ENCODE measurements at places on chromosomes 3 and 15.
A peak's percentile ranks its signal among the peaks of the same experiment; 100 is the strongest.

DNA sequence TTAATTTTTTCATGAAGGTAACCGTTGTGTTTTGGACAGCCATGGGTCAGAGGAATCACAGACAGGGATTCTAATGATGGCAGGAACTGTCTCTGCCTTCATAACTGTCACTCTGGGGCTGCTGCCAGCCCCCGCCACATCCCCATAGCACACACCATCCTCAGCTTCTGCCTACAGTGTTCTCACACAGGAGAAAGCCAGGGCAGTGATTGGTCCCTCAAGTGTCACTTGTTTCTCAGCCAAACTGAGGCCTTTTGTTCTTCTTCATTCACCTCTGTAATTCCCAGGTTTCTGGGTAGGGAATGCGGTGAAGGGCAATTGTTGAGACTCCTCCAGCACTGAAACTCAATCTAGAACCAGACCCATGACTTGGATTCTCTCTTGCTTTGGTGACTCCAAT, 65.4 kb upstream of the C3orf80 start:
- DNase-seq: no peak

- DNase-seq: no peak
Measured at GRCh38 chr3:64638981-64639481, 48.8 kb downstream of the ADAMTS9 start.

DNA sequence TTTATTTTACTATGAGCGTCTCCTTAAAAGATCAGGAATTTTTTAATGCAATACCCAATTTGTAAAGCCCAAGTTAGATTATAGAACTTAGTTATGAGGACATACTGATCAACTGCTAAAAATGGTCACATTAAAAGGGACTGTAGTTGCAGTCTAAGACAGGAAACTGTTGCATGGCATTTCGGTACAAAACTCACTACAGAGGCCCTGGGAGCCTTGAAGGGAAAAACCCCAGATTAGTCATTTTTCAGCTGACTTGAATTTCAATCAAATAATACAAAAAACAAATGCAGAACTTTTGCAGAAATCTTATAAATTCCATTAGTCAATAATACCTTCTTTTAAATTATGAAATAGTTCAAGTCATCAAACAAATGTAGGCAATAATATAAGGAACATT, 6.9 kb upstream of the PTX3 start:
- DNase-seq: no peak

DNA sequence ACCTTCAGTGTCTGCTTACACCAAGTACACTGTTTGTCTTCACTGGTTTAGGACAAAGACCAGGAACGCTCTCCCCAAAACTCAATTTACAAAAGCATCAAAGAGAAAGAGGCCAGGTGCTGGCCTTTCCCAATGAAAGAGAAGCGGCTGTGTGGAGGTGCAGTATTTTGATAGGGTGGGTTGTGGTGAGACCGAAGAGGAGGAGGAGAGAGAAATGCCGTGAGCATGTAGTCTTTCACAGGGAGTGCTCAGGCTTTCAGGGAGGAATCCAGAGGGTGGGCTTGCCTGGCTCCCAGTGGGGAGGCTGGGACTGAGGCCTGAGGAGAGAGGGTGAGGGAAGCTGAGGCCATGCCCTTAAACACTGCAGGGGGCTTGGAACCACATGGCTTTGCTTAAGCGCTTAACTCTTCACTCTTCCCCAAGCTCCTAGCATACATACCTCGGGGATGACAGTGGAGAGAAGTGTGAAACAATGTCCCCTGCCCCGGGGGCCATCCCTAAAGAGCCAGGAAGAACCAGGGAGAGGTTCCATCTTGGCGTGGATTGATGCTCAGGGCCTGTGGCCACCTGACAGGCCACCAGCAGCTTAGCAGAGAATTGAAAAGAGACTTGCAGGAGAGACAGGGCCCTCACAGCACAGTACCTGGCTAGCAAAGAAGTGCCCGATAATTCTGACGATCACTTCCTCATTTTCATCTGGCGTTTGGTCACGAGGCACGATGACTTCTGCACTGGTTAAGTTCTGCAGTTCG, 60.5 kb downstream of the SENP2 start:
- no peak for DNase-seq

DNA sequence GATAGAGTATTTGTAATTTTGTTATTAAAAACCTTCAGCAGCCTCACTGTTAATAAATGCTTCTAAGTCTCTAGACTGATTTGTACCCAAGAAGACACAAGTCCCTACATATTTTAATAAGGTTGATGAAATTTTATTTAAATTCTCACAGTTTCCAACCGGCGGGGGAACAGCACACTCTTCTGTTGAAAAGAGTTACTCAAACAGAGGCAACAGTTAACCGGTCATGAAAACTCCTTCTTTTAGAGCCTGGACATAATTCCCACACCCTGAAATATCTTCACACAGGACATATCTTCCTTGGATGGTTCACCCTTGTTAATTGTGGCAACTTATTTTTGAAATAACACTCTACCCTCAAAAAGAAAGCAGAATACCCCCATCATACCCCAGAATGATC, 278.8 kb downstream of the FOXP1 start:
- no peak for DNase-seq

DNA sequence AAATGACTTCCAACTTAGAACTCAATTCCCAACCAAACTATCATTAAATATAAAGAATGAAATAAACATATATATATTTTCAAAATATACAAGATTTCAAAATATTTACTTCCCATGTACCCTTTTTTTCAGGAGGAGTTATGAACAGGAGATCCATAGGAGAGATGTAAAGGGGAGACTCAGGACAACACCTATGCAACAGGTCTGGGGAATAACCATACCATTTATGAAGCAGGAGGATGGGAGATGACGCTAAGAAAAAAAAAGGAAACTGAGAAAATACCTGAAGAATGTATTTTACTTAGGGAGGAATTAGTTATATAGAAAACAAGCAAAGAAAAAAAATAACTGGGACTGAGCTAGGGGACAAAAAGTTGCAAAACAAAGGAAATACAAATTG, 23.8 kb downstream of the INTS14 start:
- no peak for DNase-seq

DNA sequence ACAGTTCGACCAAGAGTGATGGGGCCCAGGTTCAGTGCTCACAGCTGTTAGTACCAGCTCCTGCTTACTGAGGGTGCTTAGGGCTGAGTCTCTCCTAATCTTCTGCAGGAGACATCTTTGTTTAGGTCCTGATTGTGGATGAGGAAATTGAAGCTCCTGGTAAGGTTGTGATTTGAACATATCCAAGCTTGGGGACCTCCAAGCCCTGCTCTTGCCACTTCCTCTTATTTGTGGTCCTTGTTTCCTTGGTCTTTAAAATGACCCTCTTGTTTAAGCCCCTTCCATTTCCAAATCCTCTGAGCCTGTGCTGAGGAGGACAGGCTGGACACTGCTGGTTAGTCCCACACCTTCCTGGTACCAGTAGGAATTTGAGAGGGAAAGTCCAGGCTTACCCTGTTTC, 87.0 kb downstream of the EEFSEC start:
- DNase-seq: no peak

DNA sequence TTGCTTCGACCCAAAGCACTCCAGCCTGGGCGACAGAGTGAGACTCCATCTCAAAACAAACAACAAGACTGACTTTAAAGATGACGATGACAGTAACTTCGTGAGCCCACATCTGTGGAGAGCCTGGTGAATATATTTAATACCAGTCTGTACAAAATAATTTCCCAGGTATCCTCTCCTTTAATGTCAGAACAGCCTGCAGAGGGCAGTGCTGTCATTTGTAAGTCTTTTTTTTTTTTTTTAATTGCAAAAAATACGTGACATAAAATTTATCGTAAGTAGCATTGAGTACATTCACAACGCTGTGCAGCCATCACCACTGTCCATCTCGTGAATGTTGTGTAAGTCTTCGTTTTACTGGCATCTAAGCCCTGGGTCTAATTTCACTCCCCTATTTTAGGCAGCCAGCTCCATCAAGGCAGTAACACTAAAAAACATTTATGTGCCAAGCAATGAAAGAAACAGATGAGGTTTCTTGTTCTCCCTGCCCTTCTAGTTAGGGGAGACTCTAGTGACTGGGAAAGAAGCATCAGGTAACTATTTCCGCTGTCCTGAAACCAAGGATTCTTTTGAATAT, 1.4 kb downstream of the HTD2 start:
- peak; percentile 24 for DNase-seq

GRCh38 chr3:157607826-157608405, 104.7 kb upstream of the VEPH1 start:
- DNase-seq: no peak

DNA sequence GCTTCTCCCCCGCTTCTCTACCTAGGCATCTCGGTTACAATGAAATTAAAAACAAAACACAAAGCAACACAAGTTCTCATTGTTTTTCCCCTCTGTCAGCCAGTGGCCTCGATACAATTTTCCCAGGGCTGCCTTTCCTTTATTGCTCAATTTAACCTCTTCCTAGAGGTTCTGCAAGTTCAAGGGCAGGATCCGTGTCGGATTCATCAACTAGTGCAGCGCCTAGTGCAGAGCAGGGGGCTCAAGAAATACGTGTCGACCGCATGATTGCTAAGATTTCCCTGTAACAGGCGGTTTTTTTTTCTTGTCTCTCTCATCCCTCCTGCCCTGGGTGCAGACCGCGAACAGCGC, 1.4 kb upstream of the BHLHE40 start:
- DNase-seq: no peak

DNA sequence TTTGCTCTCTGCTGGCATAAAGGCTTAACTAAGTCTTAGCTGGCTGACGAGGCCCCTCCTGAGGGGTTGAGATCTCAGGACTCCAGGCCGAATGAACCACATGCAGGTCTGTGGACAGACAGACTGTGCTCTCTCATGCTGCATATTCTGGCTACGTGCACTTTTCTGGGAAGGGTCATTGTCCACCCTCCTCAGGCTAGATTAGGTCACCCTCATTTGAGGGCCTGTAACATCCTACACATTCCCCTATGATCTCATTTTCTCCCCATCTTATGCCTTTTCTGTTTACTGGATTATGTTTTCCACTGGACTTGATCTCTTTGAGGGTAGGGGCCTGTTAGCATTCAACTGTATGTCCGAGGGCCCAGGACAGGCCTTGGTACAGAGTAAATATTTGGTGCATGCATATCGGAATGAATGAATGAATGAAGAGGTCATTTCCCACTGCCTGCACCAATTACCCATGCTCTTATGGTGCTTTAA, 13.7 kb downstream of the EEFSEC start:
- no peak for DNase-seq

GRCh38 chr15:73258271-73259108, 110.3 kb downstream of the HCN4 start:
- DNase-seq: no peak

GRCh38 chr3:33989229-33989628, 190.8 kb downstream of the PDCD6IP start:
- DNase-seq: no peak

DNA sequence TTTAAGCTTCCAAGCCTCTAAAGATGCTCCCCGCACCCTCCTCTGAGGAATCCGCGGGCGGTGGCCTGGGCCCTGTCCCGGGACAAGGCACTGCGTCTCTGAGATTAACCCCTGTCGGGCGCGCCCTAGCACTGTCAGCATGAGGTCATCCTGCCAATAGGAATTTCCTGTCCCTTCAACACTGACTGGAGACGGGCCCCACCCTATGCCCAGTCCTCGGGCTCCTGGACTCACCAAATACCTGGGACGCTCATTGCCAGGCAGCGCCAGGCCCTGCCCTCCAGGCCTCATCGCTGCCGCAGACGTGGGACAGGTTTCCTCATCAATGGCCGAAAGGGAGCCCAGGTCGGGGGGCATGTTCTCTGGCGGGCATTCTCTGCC, 67.6 kb upstream of the SH3GL3 start:
- no peak for DNase-seq

DNA sequence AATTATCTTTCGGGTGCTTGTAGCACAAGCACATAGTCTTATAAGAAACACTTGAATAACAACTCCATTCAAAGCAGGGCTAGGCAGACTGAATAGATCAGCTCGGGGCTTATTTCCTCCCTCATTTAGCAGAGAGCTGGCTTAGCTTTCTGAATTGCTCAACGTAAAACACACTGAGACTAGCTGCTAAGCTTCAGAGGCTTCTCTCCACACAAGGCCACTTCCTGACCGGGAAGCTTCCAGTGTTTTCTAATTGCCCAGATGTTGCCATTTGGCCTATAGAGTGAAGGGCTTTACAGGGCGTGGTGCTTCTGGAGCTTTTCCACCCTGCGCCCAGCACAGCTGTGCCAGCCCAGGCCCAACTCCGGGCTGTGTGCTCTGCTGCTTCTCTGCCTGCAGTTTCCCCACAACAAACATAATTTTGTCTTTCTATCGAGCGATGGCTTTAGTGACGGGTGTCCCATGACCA, 16.6 kb downstream of the FAM240A start:
- no peak for DNase-seq

- DNase-seq: no peak
Measured at GRCh38 chr15:33872416-33873106, 95.7 kb upstream of the CHRM5 start.

DNA sequence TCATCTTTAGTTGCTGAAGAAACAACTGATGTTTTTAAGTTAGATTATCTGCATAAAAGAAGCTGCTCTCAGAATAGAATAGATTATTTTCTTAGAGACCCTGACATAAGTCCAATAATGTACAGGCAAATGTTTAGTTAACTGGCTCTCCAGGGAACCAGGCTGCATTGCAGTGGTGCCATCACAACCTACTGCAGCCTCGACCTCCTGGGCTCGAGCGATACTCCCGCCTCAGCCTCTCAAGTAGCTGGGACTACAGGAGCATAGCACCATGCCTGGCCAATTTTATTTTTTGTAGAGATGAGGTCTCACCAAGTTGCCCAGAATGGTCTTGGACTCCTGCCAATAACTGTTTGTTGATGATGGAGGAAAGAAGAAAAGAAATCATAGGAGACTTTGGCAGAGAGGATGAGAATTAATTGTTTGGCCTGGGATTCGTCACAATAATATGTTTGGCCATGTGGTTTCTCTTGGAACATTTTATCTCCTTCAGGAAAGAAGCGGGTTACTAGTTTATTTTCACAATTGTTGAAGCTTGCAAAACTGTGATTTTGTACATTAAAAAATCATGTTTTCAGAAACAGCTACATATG, 429.2 kb downstream of the CADM2 start:
- no peak for DNase-seq

DNA sequence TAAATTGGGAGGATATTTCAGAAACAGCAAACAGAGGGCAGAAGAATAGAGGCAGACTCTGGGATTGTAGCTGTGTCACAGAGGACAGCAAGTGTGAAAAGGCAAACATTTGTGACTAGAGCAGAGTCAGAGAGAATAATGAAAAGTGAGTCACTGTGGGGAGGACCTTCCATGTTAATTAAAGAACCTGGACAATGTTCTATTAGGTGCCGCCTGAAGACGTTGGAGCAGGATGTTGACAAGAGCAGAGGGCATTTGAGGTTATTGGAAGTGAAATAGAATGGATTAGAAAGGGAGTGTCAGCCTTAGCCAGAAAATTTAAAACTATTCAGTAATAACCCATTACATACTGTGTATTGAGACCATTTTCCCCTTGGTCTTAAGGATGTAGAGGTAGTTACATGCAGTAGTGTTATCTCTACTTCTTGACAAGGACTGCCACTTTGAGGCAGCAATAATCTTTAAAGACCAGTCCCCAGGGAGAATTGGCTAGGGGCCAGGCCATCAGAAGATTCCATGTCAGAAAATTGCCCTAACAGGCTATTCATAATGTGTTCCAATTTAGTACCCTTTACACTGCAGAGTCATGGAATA, 5.8 kb downstream of the ACKR2 start:
- no peak for DNase-seq
